ENCODE measurements at places on chromosomes 16 and 17.

DNA sequence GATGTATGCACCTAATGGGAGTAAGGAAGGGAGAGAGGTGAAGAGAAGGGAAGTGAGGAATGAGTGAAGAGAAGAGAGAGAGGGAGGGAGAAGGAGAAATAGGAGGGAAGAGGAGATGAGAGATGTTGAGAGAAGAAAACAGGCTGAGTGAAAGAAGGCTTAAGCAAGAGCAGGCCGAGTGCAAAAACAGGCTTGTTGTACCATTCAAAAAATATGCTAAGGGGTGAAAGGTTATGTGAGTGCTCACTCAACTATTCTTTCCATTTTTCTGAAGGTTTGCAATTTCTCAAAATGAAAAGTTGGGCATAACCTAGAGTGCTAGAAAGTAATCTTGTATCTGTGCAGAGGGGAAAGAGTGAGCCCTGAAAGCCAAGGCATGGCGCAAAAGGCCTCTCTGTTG lies 22.9 kb downstream of the RPGRIP1L start:
- no peak for DNase-seq

DNA sequence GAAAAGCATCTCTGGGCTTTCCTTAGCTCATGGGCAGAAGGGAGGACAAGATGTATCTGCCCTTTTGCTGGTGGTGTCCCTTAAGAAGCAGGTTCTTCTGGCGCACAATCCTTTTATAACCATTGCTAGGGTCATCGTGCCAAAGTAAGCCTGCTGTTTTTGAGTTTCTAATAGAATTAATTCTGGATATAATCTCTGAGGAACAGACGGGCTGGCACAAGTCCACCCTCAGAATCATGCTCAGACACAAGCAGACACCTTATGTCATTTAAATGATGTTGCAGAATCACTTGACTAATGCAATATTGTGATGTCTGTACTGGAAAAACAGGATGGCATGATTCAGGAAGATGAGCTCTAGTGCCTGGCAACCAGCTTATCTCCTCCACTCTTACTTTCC lies 18.8 kb upstream of the MMD start:
- DNase-seq, result no peak

GRCh38 chr17:7262192-7262934 lies at the start of gene CLDN7:
Gene CLDN7, minus strand, starts transcription at chr17:7262478. Its CDS starts 435 bp downstream, at chr17:7262043.
- no peak for DNase-seq

DNA sequence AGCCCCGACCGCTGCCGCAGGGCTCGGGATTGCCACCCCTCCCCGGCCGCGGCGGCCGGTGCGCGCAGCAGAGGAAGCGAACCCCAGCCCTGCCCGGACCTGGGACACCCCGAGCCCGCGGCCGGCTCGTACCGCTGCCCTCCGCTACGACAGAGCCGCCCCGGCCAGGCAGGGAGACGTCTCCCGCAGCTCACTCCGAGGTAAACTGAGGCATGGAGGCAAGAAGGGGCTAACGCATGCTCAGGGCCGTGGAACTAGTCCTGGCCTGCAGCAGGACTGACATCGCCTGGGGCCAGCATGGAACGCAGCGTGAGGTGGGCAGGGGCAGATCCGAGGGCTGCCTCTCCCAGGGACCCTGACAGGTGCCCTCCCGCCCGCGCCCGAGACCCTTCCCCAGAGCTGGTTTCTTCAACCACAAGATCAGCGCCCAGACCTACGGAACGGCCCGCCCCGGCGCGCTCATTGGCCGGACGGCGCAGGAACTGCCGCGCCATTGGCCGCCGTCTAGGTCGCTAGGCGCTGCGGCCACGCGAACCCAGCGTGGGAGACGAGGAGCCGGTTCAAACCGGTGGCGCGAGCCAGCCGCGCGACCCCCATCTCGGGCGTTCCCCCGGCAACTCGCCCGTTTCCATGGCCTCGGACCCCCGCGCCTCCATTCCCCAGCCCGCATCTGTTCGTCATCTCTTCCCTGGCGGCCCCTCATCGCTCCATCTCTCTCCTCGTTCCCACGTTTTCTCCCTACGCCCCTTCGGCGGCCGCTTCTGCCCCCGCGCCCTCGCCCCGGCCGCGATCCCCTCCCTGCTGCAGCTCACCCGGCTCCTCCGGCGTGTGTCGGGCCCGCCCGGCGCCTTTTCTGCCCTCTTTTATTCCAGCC lies at the start of gene SLC43A2:
SLC43A2 (minus strand) TSS at position 853 of the 874 bp plus-strand sequence. CDS start 960 bp downstream, outside the sequence.
- DNase-seq, result no peak
